ENCODE measurements at places on chromosomes 12 and 14. TPM values are rescaled to one million over a fixed set of nuclear protein-coding genes. Genes with fewer than 3 reads are reported as not detected.

DNA sequence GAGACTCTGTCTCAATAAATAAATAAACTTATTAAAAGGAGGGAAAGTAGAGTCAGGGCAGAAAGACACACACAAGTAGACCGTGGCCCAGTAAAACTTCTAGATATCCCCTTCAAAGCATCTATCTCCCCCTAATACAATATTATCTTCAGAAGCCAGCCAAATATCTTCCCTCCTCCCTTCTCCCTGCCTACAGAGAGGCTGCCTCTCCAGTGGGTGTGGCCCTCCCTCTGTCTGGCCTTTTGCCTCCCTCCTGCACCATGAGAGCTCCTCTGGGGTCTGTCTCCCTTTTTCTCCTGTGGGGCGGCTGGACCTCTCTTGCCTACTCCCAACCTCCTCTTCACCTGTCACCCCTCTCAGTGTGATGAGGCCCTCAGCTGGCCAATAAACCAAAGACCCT lies 139.2 kb downstream of the EGLN3 start:
- no peak for DNase-seq

- DNase-seq, result no peak
These were observed 74.2 kb downstream of the TPH2 start for GRCh38 chr12:72012874-72013273.

GRCh38 chr12:20477672-20478071 lies 109.3 kb downstream of the PDE3A start:
- DNase-seq, result no peak

DNA sequence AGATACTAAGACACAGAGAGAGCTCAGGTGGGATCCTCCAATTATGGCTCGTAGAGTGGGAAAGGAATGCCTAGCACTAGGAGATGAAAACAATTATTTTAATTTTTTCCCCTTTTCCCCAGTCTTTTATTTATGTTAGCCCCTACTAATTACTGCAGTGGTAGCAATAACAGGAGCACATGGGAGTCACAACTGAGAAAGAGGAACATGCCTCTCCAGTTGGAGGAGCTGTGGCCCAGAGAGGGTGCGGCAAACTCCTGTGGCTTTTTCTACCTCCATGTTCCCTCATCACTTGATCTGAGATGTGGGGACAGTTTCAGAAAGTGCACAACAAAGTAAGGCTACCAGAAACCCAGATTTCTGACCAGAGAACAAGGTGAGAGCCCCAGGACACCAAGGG lies 25.9 kb upstream of the POC1B start:
- no peak for DNase-seq

DNA sequence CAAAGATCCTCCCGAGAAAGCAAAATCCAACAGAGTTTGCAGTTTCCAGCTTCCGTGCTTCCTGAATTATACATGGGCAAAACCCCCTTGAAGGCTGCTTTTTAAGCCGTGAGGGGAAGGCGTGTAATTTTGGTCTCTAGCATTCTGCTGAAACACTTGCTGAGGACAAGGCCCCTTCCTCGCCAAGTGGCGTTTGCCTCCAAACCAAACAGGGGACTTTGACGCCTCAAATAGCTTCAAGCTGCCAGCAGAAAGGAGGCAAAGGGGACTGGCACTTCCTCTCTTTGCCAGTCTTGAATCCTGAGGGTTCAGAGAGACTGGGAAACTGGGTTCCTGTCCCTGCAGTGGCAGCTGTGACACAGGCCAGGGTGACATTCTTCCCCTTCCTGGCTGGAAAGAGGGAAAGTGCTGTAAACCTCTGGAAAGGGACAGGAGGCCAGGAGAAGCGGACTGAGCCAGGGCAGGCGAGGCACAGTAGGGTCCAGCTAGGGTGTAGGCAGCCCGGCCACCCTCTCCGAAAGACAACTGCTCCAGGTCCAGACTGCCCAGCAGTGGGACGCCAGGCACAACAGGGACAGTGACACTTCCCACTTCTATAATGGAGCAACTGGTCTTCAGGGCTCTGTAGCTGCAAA lies 96.2 kb upstream of the MED13L start:
- no peak for DNase-seq

DNA sequence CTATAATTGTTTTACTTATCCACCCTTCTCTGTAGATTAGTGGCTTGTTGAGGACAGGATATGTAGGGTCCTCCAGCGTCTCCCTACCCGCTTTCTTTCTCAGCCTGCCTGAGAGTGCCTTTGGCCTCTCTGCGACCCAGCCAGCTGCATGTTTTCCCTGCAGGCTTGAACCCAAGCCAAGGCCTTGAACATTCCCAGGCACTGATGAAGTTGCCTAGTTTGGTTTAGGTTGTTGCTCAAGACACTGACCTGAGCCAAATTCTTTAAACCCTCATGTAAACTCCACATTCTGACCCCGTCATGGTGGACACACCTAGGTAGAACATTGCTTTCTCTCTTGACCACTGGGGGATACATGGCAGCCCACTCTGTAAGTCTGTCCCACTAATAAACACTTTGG lies 33.4 kb upstream of the TXNRD1 start:
- DNase-seq, result no peak

- DNase-seq, result no peak
These were observed 26.9 kb downstream of the ZDHHC17 start for GRCh38 chr12:76790564-76791552.

DNA sequence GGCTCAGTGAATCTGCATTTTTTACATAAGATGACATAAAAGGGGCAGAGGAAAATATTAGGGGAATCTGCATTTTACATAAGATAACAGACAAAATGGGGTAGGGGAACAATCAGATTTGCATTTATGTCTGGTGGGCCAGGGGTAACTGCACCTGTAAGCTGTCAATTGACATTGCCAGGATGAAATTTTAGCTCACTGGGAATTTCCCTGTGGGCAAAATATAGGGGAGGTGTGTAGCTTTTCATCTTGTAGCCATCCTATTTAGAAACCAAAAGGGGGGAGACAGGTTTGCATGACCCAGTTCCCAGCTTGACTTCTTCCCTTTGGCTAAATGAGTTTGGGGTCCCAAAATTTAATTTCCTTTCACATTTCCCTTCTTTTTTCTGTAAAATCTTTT lies 3.5 kb downstream of the PCNX4 start:
- no peak for DNase-seq

GRCh38 chr14:51516706-51517395 lies 134.9 kb upstream of the FRMD6 start:
- DNase-seq, result no peak

DNA sequence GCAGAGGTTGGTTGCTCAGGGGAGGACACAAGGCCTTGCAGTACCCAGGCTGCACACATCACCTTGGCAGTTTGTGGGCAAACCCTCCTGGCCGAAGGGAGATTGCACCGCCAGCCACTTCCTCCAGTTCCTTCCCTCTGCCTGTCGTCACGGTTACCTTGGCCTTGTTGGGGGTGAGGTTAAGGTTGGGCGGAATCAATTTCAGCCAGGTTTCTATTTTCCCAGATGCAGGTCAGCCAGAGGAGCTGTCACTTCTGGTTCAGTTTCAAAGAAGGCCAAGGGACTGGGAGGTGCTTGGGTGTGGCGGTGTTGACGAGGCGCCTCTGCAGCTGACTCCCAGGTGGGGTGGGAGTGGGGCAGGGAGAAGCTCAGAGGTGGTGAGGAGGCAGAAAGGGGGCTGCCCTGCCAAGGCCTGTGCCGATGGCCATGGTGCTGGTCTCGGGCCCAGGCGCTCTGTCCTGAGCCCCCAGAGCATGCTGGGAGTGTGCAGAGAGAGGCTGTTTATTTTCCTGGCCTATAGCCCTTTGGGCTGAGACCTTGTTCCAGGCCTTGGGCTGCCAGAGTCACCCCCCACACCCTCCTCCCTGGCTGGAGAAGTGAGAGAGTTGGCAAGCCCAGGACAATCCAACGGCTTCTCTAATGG lies 31.4 kb downstream of the JDP2 start:
- no peak for DNase-seq

- no peak for DNase-seq
These were observed 63.2 kb upstream of the PTPRR start for GRCh38 chr12:70983692-70984091.

DNA sequence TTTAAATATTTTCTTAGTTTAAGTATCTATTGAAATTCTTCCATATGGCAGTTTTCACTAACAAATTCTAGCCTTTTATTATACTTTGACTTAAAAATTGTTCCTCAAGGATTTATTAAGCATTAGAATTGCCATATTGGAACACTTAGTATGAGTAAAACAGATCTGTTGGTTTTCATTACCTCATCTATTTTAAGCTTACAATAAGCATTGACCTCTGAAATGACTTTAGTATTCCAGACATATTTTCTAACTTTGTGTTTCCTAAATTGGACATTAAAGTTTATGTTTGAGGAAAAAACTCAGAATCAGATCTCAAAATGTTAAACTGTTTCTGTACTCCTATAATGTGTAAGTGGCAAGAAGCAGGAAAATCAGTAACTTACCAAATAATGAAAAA lies 48.4 kb downstream of the CSRP2 start:
- no peak for DNase-seq

DNA sequence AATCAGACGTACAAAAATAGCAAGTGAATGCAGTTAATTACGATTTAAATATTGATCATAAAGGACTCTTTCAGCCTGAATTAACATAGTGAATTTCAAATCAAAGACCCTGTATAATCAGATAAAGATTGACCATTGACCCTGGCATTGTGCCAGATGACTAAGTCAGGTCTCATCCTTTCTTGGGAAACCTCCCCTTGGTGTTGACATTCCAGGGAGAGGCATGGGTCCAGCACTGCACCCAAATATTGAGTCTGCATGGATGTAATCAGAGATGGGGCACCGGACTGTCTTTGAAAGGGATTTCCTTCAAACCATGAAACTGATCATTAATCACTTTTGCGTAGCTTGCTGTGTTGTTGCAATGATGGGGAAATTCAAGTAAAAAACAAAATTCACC lies 1138.2 kb downstream of the BCL11B start:
- DNase-seq, result no peak

Gene FOXN4
- not detected for total RNA-seq

Gene LRP1-AS
- not detected for total RNA-seq

Gene LALBA
- not detected for total RNA-seq

Gene ART4
- total RNA-seq, result not detected

Gene RPGRIP1
- total RNA-seq, result not detected

Measured in activated T-helper 2 cell treated with anti-CD3 and anti-CD28 coated beads, Interferon-gamma antibody, Interleukin-2, Interleukin-4, amounts not matched to agents 10 μg/mL and 5 μg/mL and 100 μg/mL, durations not matched to agents 14 hours and 24 hours and 36 hours (primary cell).